Activated T-cell treated with anti-CD3 and anti-CD28 coated beads for 1 hour (primary cell): ENCODE measurements at places on chromosomes 2 and 18.

DNA sequence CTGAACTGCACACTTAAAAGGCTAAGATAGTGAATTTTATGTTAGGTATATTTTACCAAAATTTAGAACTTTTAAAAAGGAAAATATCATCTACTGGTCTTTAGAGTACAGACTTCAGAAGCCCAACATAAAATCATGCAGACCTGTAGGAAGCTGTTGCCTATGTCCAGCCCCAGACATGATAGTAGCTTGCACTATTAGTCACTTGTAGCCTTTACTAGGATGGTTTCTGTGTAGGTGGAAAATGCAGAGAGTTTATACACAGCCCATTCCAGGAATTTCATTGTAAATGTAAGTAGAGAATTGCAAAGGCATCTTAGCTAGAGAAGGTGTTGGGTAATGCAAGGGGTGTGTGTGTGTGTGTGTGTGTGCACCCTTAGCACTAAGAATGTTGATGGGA lies 640.2 kb downstream of the RNF144A start:
- DNase-seq, result no peak

GRCh38 chr2:3079959-3080948 lies 297.4 kb downstream of the EIPR1 start:
- no peak for DNase-seq

DNA sequence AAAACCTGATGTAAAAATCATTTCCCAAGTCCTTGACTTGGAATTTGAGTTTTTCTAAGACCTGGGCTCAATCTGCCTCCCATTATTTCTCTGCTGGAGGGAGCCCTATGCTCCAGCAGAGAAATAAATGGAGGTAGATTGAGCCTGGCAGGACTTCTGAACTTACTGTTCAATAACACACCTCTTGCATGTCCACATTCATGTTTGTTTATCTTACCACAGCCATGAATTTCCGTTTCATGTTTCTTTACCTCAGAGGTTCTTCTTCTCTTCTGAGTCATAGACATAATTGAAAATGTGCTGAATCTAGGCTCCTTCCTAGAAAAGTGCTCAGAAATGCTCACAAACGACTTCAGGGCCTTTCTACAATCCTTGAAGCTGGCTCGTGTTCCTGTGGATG lies 170.8 kb downstream of the PMAIP1 start:
- DNase-seq, result no peak

DNA sequence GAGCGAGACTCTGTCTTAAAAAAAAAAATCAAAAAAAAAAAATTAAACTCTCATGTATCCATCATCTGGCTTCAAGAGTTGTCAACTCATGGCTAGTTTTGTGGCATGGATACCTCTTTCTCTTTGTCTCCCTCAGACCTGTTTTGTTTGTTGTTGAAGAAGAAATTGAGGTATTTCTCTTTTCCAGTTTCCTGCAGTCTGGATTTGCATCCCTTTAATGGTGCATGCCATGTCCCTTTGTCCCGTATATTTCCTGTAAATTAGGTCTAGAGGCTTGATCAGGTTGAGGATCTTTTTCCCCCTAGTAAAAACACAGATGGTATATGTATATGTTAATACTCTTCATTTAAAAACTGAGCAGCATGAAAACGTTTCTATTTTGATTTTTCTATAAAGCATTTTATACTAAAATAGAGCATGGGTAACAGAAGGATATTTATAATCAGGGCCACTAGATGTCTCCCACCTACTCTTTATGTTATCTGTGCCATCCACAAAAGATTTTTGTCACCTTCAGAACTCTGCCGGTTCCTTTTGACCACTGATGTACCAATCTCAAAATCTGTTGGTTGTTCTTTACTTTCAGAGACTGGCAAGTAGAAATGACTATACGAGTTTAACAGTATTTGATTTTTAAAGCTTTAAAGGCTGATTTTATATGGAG lies 80.1 kb downstream of the GALNT1 start:
- DNase-seq, result no peak

DNA sequence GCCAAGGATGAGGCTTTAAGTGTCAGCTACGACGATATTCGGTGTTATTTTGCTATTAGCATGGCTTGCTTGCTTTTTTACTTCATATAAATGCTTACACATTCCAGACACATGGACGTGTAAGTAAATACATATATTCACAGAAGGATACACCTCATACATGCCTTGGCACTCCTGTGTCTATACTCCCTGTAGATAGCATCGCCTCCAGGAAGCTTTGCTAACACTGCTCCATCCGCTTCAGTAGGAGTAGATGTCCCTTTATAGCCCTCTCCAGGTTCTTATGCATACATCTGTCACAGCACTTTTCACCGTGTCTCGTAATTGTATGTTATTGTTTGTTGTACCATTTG lies 27.5 kb upstream of the KCTD1 start:
- DNase-seq, result no peak

DNA sequence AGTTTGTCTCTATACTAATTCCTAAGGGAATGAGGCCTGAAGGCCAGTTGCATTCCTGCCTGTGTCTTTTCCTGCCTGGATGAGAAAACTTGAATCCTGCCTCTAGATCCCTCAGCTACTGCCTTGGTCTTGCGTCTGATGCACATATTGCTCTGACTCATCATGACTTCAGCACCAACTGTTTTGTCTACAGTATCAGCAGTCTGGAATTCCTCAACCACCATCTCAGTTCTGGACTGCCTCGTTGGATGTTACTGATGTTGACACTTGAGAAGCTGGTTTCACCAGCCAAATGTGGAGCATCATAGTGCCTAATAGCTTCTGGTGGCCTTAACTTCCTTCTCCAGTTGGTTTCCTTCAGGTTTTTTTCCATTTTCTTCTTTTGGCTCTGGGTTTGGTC lies 211.0 kb downstream of the CTNNA2 start:
- no peak for DNase-seq

GRCh38 chr18:55144193-55144930 lies 185.1 kb upstream of the CCDC68 start:
- no peak for DNase-seq

- no peak for DNase-seq
Observed at GRCh38 chr2:101230541-101231001, 22.1 kb upstream of the CNOT11 start.

- DNase-seq, result no peak
Observed at GRCh38 chr2:44004735-44005602, 9.2 kb upstream of the LRPPRC start.

DNA sequence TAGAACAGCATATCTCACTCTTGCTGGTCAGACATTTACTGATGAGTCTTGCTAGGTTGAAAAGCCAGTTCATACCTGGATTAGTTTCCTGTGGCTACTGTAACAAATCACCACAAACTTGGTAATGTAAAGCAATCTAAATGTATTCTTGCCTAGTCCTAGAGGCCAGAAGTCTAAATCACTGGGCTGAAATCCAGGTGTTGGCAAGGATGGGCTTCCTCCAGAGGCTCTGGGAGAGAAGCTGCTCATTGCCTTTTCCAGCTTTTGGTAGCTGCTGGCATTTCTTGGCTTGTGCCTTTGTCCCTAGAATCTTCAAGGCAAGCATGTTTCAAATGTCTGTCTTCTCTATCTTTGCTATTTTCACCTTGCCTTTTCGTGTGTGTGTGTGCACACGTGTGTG lies 62.3 kb upstream of the MAP4K3 start:
- DNase-seq, result no peak

DNA sequence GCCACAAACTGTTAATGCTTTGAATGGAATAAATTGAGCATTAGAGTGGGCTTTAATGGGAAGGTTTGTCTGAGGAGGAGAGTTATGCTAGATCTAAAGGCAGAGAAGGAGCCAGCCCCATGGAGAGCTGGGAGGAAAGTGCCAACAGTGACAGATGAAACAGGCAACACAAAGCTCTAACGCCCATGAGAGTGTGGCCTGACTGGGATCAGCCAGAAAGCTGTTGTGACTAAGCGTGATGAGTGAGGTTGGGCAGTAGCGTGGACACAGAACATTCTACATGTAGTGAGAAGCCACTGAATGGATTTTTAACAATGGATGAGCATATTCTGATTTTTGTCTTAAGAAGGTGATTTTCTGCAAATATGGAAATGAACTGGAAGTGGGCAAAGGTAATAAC lies 185.3 kb upstream of the SIX2 start:
- no peak for DNase-seq

DNA sequence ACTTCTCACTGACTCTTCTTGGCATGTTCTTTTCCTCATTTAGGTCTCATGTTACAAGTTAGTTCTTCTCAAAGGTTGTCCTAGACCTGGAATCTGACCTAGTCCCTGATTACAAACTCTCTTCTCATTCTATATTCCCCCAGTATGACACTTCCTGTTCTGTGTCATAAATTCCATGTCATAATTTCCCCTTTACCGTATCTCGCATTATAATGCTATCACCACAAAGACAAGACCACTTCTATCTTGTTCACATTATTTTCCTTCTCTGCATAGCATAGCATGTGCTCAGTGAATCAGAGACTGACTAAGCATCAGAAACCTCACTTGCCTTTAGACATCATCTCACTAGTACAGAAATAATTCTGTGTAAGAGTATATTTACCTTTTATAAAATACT lies 63.6 kb upstream of the CAVIN2 start:
- DNase-seq, result no peak

GRCh38 chr2:141968433-141968832 lies 162.4 kb downstream of the LRP1B start:
- DNase-seq, result no peak
